ENCODE measurements at places on chromosomes 1 and 21. TPM values are rescaled to one million over a fixed set of nuclear protein-coding genes. Genes with fewer than 3 reads are reported as not detected.

Gene IFI44
- total RNA-seq, result 0.65 TPM

Gene OR2L3
- total RNA-seq, result not detected

Gene GCSAML
- total RNA-seq, result not detected

Gene SLC44A3
- 1.4 TPM for total RNA-seq

Gene SPRR1B
- not detected for total RNA-seq

Gene NHLH1
- 0.38 TPM for total RNA-seq

Gene LDLRAD1
- not detected for total RNA-seq

Gene MTFR1L
- total RNA-seq, result 27.2 TPM

Gene ARTN
- total RNA-seq, result 0.18 TPM

Gene ARHGEF16
- total RNA-seq, result 4.8 TPM

Gene MIA3
- 20.7 TPM for total RNA-seq

Gene ACTL8
- 1.4 TPM for total RNA-seq

Gene SF3B4
- 123 TPM for total RNA-seq

Gene OVAAL
- total RNA-seq, result 0.09 TPM

Gene PROK1
- total RNA-seq, result not detected

Gene BTBD19
- total RNA-seq, result 1.8 TPM

Gene IRF6
- 0.16 TPM for total RNA-seq

Gene RRP1B
- total RNA-seq, result 40.8 TPM

Gene ISG20L2
- total RNA-seq, result 35.0 TPM

Gene C4BPA
- 0.52 TPM for total RNA-seq

Gene NBPF6
- not detected for total RNA-seq

Gene KCNA2
- 0.01 TPM for total RNA-seq

Gene LMOD1
- total RNA-seq, result not detected

Gene OR2L5
- not detected for total RNA-seq

Gene CFHR3
- 0.20 TPM for total RNA-seq

Gene RIMKLA
- total RNA-seq, result 0.27 TPM

Gene PLA2G2A
- not detected for total RNA-seq

Gene ATP1B1
- total RNA-seq, result 245 TPM

Data from A549 treated with GW870086 at 1 μM for 4 hours (cell line).